ENCODE measurements at places on chromosomes 3 and 15.
A peak's percentile ranks its signal among the peaks of the same experiment; 100 is the strongest.

DNA sequence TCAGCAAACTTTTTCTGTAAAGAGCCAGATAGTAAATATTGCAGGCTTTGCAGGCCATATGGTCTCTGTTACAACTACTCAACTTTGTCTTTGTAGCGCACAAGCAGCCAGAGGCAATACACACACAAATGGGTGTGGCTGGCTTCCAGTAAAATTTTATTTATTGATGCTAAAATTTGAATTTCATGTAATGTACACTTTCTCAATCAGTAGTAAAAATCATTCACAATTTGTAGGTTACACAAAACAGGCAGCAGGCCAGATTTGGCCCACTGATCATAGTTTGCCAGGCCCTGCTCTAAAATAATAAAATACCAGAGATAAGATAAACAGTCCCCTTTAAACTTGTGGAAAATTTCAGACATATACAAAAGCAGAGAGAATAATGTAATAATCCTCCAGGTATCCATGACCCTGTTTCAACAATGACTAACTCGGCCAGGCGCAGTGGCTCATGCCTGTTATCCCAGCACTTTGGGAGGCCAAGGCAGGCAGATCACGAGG, 330.3 kb downstream of the SHQ1 start:
- no peak for DNase-seq

GRCh38 chr3:171676601-171677175, 133.6 kb downstream of the PLD1 start:
- no peak for DNase-seq

- DNase-seq: no peak
Measured at GRCh38 chr3:70606018-70606417, 293.6 kb upstream of the MDFIC2 start.

- DNase-seq: no peak
Measured at GRCh38 chr3:169323578-169324451, 339.7 kb downstream of the MECOM start.

DNA sequence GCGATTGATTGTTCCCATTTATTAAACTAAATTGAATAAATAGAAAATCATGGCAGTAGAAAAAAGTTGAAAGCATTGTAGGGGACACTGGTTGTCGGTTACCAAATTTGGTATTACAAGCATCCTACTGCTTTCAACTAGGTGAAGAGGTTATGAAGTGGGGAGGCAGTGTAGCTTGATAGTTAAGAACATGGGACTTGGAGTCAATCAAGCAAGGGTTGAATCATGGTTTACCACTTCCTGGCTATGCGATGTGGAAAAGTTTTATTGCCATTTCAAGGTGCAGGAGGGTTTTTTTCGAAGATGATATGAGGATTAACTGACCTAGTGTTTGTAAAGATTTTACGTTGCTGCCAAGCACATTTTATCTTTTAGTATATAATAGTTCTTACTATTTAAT, 318.2 kb upstream of the KCNH8 start:
- DNase-seq: no peak

DNA sequence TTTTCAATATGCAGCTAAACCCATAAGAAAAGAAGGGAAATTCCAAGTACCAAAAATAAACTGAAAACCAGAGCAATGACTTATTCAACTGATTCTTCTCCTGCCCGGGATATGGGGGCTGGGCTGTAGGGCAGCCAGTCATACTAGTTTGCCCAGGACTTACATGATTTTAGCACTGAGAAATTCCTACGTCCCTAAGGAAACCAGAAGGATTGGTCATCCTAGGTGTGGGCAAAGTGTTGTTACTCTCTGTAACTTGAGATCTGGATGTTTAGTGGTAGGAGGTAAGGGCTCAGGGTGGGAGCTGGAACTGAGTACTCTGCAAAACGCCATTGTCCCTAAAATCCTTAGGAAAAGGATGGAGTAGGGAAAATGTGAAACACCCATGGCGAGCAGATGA, 1.2 kb upstream of the DAZL start:
- no peak for DNase-seq

DNA sequence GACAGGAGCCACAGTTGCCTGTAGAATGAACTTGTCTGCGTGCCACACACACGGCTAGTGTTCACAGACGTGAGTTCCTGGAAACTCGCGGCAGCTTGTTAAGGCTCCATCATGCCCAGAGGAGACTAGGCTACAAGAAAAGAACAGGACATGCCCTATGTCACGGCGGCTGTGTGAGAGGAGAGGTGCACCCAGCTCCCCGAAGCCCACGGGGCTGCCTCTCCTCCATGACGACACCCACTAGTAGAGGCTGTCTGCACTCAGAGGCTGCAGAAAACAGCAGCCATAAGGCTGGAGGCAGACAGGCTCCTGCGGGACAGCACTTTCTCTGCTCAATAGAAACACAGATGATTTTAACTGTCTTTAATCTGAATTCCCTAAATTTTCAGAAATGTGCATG, 19.0 kb upstream of the OCA2 start:
- DNase-seq: no peak

GRCh38 chr15:69853544-69853951, 244.2 kb downstream of the TLE3 start:
- no peak for DNase-seq

- DNase-seq: no peak
Measured at GRCh38 chr3:126498929-126499328, 18.6 kb downstream of the UROC1 start.

DNA sequence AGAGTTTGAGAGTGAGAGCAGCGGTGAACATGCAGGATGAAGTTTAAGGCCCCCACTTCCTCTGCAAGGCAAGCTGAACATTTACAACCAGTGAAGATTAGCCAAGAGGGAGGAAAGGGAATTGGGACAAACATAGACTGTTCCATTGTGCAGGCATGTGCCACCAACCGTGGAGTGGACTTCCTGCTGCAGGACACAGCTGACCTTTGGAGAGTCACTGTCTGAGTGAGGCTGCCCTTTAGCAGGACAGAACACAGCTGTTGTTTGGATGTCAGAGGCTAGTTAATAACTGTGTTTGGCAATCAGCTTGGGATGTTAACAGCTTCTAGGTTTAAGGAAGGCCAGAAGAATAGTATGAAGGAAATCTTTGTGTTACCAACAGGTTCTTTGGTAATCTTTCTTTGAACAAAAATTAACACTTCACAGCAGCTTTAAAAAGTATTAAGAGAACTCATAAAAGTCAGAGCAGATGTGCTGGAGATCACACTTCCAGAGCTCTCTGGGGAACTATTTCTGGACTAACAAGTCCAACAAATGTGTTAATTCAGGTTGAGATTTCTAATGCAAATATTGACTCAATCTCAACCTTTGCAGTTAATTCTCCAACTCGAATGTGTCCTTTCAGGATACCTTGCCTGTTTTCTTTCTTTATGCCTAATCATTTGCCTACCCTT, 31.4 kb downstream of the CTDSPL start:
- DNase-seq: no peak

- DNase-seq: no peak
Measured at GRCh38 chr3:50583897-50584296, 14.6 kb downstream of the HEMK1 start.

GRCh38 chr3:139982404-139982803, 47.4 kb downstream of the CLSTN2 start:
- no peak for DNase-seq

GRCh38 chr3:62758296-62759066, 116.7 kb downstream of the CADPS start:
- no peak for DNase-seq

GRCh38 chr3:46049093-46049492, 21.8 kb upstream of the XCR1 start:
- DNase-seq: no peak

- no peak for DNase-seq
Measured at GRCh38 chr3:66115858-66116654, 77.3 kb upstream of the MAGI1 start.

- no peak for DNase-seq
Measured at GRCh38 chr3:24351779-24352469, 142.7 kb downstream of the THRB start.

DNA sequence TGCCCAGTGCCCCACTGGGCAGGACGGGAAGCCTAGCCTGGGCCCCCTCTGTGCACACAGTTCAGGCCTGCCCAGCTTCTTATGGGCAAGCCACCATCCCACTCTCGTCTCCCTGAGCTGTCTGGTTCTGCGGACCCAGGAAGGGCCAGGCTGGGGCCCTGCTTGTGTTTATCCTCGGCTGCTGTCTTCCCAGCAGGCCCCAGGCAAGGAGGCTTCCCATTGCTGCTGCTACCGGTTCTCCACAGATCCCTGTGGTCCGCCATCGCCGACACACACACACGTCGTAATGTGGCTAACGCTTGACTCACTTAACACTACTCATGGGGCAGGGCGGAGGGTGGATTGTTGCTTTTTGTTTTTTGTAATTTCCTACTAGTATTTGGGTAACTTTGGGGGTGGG, 52.4 kb upstream of the SLC6A1 start:
- no peak for DNase-seq

DNA sequence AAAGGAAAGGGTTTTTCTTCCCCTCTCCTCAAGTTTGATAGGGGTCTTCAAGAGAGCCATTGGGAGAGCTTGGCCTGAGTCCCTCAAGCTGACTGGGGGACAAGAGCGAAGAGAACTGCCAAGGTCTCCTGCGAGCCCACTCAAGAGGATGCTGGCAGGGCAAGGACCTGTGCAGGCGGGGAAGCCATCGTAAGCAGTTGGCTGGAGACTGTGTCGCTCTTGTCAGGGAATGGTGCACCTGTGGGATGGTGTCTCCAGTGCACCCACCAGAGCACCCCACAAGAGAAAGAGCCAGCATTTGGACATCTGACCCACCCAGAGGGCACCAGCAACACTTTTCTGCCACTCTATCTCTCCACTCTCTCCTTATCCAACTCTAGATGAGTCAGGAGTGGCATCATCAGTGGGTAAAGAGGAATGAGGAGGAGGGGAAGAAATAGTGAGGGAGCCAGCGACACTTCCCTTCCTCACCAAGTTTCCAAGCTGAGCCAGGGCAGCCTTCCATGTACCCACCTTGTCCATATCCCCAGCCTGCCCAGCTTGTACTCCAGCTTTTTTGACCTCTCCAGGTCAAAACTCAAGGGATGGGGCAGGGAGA, 13.6 kb upstream of the XIRP1 start:
- no peak for DNase-seq

DNA sequence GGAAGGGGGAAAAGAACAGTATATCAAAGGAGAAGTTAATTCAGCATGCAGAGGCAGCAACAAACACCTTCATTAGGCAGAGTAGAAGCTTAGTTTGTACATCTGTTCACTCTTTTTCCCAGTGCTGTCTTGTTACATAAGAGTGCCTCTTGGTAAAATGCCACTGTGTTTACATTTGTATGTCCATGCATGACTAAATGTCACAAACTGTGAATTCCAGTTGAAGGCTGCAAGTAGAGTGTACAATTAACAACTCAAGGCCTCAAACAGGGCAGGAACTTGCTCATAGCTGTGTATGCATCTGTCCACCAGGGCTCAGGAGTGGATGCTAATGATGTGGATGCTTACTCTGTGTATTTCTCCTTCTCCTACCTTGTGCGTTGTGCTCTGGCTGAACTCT, 214.2 kb upstream of the TPM1 start:
- DNase-seq: no peak

- DNase-seq: no peak
Measured at GRCh38 chr3:68060910-68061309, 406.5 kb upstream of the SUCLG2 start.

GRCh38 chr3:172332256-172333041, 115.8 kb downstream of the GHSR start:
- DNase-seq: peak; percentile 34

DNA sequence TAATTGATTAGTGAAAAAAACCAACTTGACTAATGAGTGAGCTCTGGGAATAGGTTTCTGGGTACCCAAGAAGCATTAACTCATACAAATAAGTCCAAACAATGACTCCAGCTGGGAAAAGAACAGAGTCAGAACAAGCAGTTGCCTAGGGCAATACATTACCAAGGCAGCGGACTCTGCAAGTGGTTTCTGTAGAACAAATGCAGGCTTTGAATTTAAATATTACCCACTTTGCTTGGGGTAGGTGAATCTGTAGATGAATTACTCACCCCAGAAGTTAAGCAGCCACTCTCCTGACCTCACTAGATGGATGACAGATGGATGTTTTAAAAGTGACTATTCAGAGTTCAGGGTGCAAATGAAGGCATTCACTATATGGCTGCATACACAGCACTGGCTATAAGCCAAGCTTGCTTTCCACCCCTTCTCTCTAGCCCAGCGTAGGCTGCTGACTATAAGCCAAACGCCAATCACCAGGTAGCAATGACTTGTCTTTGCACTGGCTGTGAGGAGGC, 73.1 kb upstream of the BHLHE40 start:
- DNase-seq: no peak

DNA sequence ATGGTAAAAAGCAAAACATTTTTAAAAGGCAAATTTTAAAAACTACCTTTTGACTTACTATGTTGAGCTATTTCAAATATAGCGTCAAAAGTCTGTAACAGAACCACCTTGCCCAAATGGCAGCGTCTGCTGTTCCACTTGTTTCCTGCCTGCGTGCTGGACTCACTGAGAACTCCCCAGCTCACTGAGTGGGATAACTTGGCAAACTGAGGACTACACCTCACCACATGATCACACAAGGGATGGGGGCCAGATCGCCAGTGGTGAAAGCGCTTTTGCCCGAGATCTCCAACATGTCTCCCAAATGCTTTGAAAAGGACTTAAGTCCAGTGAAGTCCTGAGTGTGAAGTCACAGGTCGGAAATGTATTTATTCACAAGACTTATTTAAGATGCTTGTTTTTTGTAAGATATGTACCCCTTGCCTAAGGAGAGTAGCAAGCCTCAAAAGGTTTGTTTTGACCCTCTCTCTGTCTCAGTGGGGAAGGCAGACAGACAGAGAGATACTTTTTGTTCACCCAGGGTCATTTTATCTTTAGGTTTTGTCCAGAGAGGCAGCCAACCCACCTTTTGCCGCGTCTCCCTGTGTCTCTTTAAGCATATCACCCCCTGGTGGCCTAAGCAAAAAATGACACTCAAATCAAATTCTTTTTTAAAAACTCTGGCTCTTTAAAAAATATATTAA, 192.6 kb downstream of the PDZRN3 start:
- no peak for DNase-seq

- no peak for DNase-seq
Measured at GRCh38 chr3:53845103-53845880, 927 bp downstream of the CHDH start.

GRCh38 chr3:160455846-160456245, 6.3 kb upstream of the TRIM59 start:
- DNase-seq: no peak

- DNase-seq: no peak
Measured at GRCh38 chr3:184696697-184697096, 15.2 kb downstream of the MAGEF1 start.

DNA sequence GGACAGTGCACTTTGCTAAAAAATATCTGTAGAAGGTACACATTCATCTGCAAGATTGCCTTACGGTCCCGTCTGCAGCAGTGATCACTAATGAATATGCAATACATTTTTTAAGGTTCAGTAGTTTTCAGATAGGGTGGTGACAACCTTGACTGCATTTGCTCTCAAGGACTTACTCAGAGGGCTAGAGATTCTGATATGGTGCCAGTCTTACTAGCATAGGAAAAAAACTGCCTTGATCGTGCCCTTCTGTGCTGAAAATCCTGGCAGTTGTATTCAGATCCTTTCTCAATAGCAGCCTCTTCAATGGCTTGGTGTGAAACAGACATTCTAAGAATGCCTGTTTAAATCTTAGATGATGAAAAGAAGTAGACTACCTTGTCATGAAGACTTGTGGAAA, 411.9 kb upstream of the CCDC54 start:
- DNase-seq: no peak
